NCI-H2171 (cell line): ENCODE measurements at places on chromosomes 16 and 17.

DNA sequence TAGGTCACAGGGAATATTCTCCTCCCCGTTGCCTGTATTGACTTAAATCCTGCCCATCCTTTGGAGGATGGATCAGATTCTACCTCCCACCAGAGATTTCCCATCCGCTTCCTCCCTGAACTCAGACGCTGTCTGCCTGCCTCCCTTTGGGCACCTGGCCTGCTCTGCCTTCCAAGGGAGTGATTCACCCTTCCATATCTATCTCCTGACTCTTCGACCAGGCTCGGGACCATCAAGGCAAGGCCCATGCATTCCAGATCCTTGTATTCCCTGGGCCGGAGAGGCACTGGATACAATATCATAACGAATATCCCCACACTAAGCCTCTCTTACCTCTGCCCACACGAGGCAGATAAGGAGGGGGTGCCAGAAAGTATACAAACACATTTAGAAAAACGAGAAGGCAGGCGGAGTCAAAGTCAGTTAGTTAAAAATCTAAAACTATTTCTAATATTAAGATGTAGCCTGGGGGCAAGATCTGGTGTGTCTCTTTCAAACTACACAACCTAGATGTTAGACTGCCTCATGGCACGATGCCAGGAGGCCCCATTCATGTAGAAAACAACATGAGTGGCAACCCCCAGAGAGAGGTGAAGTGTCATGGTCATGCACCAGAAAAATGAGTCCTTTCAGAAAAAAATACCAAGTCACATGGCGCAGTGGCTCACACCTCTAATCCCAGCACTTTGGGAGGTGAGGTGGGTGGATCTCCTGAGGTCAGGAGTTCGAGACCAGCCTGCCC is 9.2 kb downstream of the PMP22 start:
- no peak for DNase-seq

DNA sequence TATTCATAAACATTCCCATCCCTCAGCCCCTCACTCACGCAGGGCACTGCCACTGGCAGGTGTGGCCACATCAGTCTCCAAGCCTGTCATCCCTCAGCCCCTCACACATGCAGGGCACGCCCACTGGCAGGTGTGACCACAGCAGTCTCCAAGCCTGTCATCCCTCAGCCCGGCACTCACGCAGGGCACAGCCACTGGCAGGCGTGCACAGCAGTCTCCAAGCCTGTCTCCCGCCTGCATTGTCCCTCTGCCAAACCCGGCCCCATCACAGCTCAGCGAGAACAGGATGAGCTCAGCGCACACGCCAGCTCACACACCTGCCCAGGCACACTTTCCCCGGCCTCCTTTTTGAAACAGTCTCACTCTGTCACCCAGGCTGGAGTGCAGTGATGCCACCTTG is 11.4 kb upstream of the KREMEN2 start:
- peak; percentile 23 for DNase-seq

GRCh38 chr16:704552-705380 is 835 bp downstream of the FBXL16 start:
- no peak for DNase-seq

DNA sequence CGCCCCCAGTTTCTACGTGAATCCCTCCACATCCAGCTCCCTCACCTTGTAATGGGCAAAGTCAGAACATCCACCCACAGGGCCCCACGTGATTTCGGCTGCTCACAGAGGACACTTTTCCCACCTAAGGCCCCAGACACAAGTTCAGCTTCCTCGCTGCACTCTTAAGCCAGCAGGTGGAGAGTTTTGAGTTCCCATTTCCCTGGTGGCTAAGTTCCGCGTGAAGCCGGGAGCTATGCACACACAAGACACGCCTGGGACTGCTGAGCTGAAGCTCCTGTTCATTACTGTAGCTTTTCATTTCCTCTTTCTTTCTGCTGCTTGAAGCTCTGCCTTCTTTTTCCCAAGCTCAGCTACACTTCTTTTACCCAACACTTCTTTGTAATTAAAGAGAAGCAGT is 273.8 kb downstream of the NPIPA8 start:
- DNase-seq: no peak

DNA sequence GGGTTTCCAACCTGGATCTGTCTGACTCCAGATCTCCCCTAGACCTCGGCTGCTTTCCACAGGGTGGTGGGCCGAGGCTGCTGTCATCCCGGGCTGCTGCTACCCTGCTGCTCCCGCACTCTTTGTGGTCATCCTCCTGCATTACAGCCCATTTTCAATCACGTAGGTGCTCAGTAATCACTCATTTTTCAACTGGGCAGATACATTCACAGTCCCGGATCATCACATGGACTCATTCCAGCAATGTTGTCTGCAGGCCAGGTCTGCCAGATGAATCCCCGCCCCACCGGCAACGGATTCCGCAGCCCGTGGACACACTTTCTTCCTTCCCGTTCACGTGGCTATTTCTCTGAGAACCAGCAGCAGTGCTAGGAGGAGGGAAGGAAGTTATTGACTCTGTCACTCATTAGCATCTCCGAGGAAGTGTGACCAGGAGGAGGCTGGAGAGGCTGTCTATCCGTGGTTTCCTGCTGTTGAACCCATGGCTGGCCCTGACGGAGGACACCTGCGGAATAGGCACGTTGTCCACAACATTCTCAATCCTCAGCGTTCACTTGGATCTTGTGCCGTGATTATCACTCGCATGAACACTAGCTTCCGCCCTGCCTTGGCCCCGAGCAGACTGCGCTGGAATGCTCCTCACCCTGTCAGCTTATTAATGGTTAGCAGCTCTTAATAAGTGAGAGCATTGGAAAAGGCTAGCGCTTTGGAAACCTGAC is 14.7 kb upstream of the ZCCHC14 start:
- no peak for DNase-seq

DNA sequence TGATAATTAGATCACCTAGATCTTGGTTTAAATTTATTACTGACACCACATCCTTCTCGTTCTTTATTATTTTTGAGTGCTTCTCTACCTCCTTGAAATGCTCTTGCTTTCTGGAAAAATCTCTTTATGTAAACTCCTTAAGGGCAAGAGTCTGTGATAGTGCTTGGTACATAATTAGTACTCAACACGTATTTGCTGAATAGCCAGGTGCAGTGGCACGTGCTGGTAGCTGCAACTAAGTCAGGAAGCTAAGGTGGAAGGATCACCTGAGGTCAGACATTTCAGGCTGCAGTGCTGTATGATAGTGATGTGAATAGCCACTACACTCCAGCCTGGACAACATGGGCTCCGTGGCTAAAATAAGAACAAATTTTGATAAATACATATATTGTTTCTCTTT is 63.0 kb downstream of the PPM1E start:
- DNase-seq: no peak
